ENCODE measurements at places on chromosomes 16 and 17.

- no peak for DNase-seq
Measured at GRCh38 chr17:44996304-44996703, 28.2 kb upstream of the C1QL1 start.

- peak; percentile 26 for DNase-seq
Measured at GRCh38 chr16:19393226-19394111, 24.2 kb upstream of the TMC5 start.

DNA sequence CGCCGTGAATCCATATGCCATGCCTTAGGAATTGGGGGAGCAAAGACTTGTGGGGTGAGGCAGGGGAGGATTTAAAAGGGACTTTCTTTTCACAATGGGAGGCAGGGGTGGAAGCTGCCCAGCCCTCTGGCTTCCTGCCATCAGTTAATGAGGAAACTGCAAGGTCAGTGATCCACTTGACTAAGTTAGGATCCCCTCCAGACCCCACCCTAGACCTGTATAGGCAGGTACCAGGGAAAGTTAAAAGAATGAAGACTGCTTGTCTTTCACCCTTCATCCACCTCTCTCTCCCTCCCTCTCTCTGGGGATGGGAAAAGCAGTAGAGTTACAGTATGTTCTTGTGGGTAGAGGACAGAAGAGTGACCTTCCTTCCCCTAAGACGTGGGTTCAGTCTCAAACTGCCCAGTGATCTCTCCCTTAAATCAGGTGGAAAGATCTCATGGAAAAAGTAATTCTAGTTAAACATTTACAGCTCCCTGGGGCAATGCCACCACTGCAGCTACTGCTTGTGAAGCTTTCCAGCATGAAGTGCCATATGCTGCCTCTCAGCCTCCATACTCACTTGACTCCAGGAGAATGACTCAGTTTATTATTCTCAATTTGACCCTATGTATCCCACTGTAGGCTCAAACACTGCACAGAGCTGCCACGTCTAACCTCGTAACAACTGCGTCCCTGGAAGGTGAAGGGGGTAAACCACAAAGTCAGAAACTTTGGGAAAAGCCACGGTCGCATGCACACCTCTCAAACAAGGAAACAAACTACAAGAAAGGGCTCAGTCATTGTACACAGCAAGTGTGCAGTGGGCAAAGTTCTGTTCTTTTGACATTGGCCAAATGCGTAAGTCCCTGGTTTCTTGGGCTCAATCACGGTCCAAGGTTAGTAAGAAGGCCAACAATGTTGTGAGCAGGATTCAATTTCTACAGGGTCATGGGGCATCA, 1.2 kb downstream of the COA3 start:
- DNase-seq: no peak

DNA sequence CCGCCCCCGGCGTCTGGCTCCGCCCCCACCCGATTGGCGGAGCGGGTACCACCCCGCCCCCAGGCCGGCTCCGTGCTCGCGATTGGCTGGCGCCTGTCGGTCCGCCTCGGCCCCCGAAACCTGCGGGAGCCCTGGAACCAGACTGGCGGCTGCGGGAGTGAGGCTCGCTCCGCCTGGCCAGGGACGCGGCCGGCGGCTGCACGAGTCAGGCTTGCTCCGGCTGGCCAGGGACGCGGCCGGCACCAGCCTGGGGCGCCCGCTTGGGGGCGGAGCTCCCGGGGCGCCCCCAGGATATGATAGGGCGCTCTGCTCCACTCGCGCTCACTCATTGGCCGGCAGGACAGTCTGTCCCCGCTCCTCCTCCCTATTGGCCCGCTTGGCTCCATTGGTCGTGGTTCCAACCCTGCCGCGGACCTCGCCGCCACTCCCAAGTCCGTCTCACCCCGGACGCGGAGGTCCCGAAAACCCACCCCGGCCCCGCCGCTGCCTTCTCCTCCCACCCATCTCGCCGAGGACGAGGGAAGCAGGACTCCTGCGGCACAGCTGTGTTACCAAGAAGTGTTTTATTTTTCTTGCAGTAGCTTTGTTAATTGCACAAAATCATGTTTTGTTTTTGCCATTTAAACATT, 340 bp upstream of the ROGDI start:
- peak; percentile 90 for DNase-seq

DNA sequence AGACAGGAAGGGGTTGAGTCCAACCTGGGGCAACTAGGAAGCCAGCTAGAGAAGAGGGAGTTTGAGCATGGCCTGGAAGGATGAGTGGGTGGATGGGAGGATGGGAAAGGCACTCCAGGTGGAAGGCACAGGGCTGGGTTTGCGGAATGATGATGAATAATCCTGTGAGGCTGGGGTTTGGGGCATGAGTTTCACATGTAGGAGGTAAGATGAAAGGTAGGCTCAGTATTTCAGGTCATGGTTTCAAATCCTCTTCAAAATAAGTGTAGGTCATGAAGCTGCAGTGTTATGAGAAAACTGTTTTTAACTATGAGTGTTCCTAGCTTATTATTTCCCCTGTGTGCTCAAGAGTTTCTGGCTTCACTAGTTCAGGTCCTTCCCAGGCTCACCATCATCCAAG, 130.3 kb downstream of the SKAP1 start:
- DNase-seq: no peak

DNA sequence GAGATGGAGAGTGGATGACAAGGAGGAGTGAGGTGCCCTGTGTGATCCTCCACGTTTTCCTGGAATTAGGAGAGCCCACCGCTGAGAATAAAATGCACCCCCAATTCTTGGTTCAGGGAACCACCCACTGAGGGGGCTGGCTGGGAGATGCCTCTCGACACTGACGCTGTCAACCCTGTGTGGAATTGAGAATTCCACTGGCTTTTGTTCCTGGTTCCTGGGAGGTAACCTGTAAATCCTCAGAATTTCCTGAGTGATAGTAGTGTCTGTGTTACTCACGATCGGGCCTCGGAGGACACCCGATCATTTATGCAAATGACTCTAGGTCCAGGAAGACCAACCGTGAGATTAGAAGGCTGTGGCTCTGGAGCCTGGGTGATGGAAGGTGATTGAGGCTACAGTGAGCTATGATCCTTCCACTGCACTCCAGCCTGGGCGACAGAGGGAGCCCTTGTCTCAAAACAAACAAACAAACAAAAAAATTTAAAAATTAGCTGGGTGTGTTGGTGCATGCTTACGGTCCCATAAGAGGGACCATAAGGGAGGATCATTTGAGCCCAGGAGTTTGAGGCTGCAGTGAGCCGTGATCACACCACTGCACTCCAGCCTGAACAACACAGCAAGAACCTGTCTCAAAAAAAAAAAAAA, 11.7 kb upstream of the PRPSAP1 start:
- DNase-seq: peak; percentile 42

DNA sequence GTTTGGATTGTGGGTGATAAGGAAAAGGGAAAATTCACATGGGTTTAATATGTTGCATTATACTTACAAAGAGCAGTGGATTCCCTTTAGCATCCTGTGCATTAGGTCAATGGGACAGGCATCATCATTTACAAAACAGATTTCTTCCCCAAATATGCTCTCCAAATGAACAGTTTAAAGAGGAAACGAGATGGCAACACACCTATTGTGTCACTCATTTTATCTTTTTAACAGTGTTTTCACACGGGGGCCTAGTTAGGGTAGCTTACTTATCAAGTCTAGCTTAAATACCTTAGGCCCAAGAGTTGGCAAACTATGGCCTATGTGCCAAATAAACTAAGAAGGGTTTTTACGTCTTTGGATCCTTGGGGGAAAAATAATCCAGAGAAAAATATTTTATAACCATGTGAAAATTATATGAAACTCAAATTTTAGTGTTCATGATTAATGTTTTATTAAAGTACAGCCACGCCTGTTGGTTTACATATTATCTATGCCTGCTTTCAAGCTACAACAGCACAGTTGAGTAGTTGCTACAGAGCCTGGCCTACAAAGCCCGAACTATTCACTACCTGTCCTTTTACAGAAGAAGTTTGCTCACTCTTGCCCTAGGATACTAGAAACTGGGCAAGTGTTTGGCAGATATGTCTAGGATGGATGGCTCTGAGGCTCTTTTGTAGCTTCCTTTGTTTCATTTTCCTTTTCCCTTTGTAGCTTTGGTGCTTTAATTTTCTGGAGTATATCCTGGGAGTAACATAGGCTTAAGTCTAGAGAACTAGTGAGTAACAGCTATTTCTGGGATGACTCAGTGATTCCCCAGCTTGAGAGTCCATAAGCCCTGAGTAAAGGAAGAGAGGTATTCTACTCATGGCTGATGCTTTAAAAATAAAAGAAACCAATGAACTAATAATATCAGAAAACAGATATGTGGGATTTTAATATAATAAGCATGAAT, 12.4 kb downstream of the NUP93 start:
- DNase-seq: peak; percentile 78

GRCh38 chr17:59533694-59534093, 31.7 kb upstream of the DHX40 start:
- no peak for DNase-seq

GRCh38 chr16:86231996-86232350, 278.4 kb upstream of the FOXF1 start:
- no peak for DNase-seq

- DNase-seq: no peak
Measured at GRCh38 chr16:6110346-6110745, 1012.8 kb upstream of the EEF2KMT start.

DNA sequence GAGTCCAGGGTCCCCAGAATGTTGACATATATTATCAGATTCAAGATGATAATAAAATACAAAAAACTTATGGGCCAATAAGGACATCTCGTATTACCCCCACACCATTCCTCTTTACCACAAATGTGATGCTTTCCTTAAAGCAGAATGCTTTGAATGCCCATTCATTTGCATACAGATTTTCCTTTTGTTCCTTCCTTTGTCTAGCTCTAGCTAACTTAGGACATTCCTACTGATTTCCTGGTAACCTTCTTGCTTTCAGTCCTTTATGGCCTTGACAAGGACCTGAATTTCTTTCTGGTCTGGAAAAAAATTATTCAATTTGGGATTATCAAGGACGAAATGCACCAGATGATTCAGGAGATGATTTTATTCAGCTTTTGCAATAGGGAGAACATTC, 304.0 kb downstream of the TMEM114 start:
- DNase-seq: no peak

- DNase-seq: no peak
Measured at GRCh38 chr17:3796110-3796821, 4.7 kb downstream of the ITGAE start.

Data from fibroblast of pulmonary artery (primary cell).